ENCODE measurements at places on chromosomes 16 and 17.

GRCh38 chr17:661509-661908, 53.1 kb downstream of the VPS53 start:
- no peak for DNase-seq

DNA sequence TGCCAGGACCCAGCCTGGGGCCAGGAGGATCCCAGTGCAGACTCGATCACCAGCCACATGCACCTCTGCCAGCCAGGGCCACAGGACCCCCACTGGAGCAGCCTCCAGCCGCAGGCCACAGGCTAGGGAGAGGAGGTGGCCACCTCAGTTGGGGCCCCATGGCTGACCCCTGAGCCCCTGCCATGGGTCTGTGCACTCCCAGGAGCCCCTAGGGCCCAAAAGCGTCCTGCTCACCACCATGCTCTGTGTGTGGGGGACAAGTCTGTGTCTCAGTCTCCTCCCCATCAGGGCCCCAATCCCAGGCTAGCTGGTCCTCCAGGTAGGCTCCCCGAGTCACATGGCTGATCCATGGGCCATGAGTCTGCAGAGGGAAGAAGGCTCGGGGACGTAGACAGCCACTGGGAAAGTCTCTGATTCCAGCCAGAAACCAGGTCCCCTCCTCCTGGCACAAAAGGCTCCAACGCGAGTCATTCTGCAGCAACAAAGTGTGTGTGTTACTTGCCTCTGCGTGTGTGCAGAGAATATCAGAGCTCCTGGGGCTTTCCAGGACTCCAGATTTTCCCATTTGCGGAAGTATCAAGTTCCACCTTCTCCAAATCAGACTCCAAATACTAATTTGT, 6.1 kb upstream of the PRSS8 start:
- DNase-seq = no peak

DNA sequence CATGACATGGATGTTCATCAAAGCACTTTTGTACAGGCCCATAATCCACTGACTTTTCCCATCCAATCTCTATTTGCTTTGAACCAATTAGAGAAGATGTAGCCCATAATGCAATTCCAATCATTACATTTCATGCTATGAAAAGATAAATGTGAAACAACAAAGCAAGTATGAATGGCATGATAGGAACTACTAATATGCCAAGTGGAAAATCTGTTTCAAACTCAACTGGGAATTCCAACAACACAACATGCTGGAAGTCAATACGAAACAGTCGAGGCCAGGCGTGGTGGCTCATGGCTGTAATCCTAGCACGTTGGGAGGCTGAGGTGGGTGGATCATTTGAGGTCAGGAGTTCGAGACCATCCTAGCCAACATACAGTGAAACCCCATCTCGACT, 39.6 kb upstream of the TMEM97 start:
- no peak for DNase-seq

GRCh38 chr16:58684001-58684353, 593 bp downstream of the SLC38A7 start:
- DNase-seq = no peak

GRCh38 chr16:19760356-19761060, 42.4 kb downstream of the IQCK start:
- no peak for DNase-seq

DNA sequence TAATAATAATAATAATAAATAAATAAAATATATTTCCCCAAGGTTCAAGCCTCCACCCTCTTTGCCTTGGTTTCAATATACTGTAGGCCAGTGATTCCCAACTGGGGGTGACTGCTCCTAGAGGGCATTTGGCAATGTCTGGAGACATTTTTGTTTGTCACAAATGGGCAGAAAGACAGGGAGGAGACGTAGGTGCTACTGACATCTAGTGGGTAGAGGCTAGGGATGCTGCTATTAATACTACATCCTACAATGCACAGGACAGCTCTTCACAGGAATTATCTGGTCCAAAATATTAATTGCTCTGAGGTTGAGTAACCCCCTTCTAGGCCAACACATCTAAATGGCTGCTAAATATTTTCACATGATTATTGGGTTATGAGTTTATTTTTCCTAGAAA, 12.8 kb upstream of the PRR14 start:
- peak; percentile 82 for DNase-seq

DNA sequence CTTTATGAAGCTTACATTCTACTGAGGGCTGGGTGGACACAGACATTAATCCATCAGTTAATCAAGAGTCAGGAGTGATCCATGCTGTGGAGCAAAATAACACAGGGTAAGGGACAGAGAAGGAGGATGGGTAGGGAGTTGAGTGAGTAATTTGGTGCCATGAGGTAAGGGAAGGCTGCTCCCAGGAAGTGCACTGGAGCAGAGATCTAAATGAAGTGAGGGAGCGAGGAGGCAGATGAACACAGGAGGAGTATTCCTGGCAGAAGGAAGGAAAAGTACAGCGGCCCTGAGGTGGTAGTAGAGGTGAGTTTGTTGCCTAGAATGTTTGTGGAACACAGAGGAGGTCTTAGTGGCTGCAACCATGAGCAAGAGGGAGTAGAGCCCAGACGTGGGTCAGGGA, 34.8 kb downstream of the ASIC2 start:
- DNase-seq = no peak

- peak; percentile 53 for DNase-seq
Measured at GRCh38 chr17:385178-385835, 32.7 kb upstream of the RPH3AL start.

DNA sequence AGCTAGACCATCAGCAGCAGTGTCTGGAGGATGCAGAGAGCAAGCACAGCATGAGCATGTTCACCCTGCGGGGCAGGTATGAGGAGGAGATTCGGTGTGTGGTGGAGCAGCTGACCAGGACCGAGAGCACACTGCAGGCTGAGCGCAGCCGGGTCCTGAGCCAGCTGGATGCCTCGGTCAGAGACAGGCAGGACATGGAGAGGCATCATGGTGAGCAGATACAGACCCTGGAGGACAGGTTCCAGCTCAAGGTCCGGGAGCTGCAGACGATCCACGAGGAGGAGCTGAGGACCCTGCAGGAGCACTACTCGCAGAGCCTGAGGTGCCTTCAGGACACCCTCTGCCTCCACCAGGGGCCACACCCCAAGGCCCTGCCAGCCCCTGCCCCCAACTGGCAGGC, 38.8 kb downstream of the PLD6 start:
- DNase-seq = no peak

DNA sequence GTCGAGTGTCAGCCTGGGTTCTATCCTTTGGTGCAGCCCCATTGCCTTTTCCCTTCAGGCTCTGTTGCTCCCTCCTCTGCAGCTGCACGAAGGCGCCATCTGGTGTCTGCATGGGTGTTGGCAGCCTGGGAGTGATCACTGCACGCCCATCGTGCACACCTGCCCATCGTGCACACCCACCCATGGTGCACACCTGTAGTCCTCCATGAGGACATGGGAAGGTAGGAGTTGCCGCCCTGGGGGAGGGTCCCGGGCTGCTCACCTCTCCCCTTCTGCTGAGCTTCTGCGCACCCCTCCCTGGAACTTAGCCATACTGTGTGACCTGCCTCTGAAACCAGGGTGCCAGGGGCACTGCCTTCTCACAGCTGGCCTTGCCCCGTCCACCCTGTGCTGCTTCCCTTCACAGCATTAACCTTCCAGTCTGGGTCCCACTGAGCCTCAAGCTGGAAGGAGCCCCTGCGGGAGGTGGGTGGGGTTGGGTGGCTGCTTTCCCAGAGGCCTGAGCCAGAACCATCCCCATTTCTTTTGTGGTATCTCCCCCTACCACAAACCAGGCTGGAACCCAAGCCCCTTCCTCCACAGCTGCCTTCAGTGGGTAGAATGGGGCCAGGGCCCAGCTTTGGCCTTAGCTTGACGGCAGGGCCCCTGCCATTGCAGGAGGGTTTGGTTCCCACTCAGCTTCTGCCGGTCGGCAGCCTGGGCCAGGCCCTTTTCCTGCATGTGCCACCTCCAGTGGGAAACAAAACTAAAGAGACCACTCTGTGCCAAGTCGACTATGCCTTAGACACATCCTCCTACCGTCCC, 2.9 kb downstream of the CTRL start:
- DNase-seq = peak; percentile 91

DNA sequence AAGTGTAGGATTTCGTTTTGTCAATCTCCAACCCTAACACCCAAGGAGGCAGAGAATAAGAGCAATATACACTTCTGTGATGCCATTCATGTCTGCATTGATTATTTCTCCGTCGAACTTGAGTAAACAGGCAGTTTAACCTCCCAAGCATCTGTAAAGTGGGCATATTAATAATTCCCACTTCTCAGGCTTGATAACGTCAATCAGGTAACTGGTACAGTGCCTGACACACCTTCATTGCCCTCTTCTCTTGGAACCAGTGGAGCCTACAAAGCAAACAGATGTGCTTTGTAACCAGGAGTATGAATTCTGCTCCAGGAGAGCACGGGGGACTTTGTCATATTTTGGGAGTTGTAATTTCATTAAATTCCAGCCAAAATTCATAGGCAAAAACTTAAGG, 32.5 kb upstream of the PLCG2 start:
- no peak for DNase-seq

DNA sequence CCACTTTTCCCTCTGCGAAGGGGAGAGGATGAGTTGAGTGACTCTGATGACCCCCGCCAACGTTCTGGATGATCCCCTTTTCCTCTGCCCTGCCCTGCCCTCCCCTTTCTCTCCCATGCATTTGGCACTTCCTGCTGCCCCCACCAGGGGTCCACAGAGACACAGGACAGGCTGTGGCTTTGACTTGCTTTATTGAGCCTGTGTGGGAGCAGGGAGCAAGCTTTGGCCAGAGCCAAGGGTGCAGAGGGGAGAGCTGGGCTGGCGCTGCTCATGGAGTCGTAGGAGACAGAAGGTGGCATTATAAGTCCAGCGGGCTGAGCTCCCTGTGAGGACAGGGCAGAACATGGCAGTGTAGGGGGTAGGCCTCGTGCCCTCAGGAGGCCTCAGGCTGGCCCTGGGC, 1.6 kb downstream of the PPY start:
- DNase-seq = peak; percentile 58

- DNase-seq = no peak
Measured at GRCh38 chr16:80828495-80828894, 24.1 kb upstream of the CDYL2 start.

Measured in A549 (cell line).